ENCODE measurements at places on chromosomes 5 and 9.

GRCh38 chr5:80759866-80760577, 105.2 kb upstream of the DHFR start:
- DNase-seq = no peak

DNA sequence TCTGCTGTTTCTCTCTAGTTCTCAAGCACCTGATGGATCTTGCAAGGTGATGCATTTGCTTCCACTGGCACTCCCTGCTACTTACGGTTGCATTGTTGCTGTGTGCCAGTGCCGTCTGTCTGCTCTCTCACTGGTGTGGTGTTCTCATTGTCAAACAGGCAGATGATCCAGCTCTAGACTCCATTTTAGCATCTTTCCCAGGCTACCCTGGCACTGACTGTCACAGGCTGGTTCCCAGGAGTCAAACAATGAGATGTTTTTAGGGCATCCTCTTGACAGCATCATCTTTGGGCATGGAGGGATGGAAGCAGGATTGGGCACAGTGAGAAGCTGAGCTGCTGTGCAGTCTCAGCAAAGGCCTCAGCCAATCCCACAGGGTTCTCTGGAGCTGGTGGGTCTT, 12.9 kb downstream of the MTRR start:
- DNase-seq = no peak

GRCh38 chr5:5616247-5616895, 193.9 kb downstream of the ICE1 start:
- DNase-seq = no peak

GRCh38 chr9:71279151-71279739, 157.8 kb upstream of the TRPM3 start:
- DNase-seq = no peak

DNA sequence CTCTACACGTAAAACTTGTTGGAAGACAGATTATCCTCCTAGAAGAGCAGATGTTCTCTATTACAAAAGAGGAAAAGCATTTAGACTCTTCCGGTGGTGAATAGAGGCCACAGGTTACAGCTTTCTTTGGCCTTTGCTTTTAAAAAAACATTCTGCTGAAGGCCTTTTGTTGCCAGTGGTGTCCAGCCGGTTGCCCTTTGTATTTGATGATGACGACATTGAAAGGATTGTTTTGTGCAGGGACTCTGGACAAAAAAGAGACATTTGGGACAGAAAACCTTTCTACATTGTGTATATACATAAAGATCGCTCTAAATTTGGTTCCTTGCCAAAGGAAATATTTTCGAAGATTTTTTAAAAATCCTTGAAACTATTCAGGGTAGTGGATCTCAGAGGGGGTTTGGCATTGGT, 180.3 kb downstream of the C9orf152 start:
- no peak for DNase-seq

GRCh38 chr9:86659413-86660046, 287.8 kb downstream of the GAS1 start:
- DNase-seq = no peak

- DNase-seq = no peak
Observed at GRCh38 chr9:69535911-69536310, 136.3 kb downstream of the APBA1 start.

DNA sequence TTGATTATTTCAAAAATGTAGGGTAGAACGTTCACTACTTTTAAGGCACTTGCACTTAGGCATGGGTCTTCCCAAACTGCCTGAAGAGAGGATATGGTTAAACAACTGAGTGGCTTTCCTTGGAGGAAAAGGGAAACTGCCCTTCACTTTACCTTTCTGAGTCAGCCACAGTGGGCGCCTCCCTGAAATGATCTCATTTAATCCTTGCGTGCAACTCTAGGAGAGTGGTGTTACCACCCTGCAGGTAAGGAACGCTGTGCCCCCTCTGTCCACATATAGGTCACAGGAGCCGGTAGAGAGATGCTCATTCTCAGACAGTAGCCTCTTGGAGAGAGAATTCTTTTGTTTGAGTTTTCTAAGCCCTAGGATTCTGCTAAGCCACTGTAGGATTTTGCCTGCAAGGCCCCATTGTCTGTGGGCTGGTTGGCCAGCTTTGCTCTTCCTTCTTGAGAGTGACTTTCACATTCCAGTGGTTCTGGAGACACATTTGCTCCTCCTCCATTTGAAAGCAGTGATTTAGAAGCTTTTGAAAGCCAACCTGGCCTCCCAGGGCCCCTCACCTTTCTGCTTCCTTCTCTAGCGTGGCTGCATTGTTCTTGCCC, 110.3 kb upstream of the CTSL start:
- no peak for DNase-seq

GRCh38 chr5:127785098-127785927, 82.1 kb downstream of the CCDC192 start:
- no peak for DNase-seq

- DNase-seq = no peak
Observed at GRCh38 chr9:34338665-34339385, 9.5 kb downstream of the NUDT2 start.

- no peak for DNase-seq
Observed at GRCh38 chr9:15059003-15059402, 148.8 kb upstream of the FREM1 start.

DNA sequence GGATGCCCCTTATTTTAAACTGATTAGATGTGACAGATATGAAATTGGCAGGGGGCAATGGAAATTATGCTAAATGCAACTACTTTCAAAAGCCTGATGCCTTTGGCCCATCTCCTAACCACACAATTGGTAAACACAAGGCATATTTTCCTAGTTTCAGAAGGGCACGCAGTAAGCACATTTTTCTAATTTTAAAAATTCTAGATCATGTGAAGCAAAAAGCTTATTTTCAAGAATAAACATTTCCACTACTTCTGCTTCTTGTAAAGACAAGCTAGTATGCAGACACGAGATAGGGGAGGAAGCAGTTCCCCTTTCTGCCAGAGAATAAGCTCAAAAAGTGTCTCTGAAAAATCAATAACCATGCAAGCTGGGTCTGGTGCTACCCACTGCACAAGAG, 67.7 kb downstream of the ABCA1 start:
- DNase-seq = no peak

DNA sequence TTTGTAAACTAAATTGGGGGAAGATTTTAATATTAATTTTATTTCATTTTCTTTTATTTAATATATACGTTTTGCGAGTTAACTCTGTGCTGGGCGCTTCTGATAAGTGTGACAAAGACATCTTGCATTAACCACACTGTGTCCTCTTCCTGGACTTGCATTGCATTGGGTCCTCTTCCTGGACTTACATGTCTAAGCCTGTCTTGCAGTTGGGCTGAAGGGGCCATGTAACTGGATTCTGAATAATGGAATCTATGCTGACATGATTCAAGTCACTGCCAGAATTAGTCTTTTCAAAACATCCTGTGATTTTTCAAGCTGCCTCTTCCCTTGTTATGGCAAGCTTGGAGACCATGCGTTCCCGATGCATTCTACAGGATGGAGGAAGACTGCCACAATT, 122.6 kb downstream of the TRIM32 start:
- DNase-seq = no peak

- DNase-seq = no peak
Observed at GRCh38 chr5:66438696-66439095, 157.5 kb upstream of the MAST4 start.

DNA sequence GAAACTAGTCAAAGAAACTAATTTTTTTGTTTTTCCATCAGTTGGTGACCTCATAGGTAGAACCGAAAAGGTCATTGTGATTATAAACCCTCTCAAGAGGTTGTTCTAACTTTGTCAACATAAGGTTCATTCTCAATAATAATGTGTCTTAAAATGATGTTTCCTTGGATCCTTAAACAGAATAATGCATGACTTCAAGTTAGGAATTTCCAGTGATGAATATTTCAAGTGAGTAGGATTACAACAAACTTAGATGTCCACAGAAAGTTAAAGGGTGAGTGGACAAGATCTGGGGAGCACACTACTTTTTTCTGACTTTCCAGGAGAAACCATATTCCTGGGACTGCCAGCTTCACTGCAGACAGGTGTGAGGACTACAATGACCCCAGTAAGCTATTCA, 239.0 kb upstream of the PTGER4 start:
- no peak for DNase-seq

DNA sequence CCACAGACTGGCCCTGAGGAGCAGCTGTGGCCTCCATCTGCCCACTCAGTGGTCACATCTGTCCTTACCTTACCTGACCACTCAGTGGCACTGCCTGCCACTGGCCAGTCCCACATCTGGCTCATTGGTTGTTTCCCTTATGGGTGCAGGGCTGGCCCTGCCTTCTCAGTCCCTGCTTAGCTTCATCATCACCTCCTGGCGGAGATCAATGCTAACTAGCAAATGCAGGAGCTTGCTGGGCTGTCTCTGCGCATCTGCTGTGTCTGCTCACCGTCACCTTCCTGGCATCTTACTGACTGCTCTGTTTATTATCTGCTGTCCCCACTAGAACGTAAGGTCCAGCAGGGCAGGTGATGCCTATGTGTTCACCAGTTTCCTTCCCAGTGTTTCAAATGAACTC, 356.9 kb downstream of the SEMA5A start:
- no peak for DNase-seq

- DNase-seq = no peak
Observed at GRCh38 chr5:65204966-65205365, 276.8 kb downstream of the ADAMTS6 start.

DNA sequence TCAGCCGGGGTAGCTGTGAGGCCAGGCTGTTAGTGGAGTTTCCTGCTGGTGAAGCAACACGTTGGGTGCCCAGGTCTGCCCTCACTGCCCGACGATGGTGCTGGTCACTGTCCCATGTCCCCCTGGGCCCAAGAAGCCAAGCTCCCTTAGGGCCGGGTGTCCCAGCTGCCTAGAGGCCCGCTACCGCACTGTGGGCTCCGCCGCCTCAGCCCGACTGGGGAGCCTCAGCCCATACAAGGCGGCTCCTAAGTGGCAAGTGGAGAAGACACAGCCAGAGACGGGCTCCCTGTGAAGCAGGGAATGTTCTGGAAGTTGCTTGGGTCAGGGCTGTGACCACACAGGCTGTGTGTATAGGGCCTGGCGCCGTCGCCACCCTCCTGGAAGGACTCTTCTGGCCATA, 96.9 kb downstream of the RXRA start:
- no peak for DNase-seq

- DNase-seq = no peak
Observed at GRCh38 chr5:77492653-77493000, 511 bp upstream of the WDR41 start.

DNA sequence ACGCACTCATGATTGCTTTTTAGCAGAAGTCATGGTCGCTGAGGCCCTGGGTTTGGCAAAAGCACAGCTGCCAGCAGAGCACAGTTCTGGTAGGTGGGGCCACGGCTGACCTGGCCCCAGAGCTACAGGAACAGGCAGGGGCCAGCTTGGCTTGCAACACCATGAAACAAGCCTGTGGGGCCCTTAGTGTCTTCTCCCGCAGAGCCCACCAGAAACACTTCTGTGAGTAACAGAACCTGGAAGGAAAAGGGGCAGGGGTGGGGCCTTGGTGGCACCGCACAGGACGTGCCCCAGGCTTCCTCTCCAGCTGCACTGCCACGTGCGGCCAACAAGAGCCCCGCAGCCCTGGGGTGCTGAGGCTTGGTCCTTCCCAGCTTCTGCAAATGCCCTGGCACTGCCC, 4.8 kb downstream of the ASB6 start:
- no peak for DNase-seq

DNA sequence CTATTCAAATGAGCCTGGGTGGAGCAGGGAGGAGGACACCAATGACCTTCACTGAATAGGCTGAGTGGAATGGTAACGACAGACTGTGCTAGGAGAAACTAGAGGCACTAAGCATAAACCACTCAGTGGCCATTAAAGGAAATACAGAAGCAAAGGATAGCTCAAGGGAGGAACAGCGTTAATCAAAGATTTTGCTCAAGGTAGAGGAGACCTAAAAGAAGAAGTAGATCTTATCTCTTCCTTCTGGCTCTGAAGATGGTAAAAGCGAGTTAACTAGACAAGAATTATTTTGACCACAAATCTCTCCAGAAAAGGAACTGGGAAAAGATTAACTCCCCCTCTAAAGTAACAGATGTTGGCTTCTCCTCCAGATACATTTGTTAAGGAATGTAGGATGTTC, 299.6 kb downstream of the EPB41L4A start:
- no peak for DNase-seq

- no peak for DNase-seq
Observed at GRCh38 chr5:93151896-93152295, 429.1 kb downstream of the NR2F1-AS1 start.

DNA sequence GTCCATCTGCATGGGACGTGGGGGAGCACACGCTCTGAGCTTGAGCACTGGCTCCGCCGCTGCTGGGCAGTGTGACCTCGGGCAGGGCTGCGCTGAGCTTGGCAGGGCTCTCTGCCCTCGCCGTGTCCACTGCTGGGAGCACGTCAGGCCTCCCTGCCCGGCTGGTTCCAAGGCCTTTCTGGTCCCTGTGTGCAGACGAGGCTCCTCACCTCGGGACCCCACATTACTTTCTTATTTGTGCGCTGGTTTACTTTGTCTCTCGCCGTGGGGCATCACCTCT, 43.9 kb downstream of the RXRA start:
- no peak for DNase-seq

DNA sequence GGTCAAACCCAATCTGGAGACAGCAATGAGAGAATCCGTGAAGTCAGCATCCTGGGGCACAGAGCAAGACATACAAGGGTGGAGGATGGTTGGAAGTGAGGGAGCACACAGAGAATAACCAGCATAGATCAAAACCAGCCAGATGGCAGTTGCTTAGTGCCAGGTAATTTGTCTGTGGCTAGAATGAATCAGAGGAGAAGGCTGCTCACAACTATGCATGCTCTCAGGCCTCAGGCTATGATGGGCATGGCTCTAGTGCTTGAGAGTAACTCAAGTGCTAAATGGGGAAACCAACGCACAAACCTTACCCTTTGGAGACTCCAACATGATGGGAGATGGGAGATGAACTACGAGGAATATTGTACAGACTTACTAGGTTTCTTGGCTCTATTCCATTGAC, 160.8 kb downstream of the DMRT2 start:
- DNase-seq = no peak

- no peak for DNase-seq
Observed at GRCh38 chr5:102583276-102584124, 84.7 kb upstream of the SLCO6A1 start.

- no peak for DNase-seq
Observed at GRCh38 chr5:32195265-32195664, 21.1 kb upstream of the GOLPH3 start.

GRCh38 chr5:127919006-127919796, 164.4 kb upstream of the SLC12A2 start:
- no peak for DNase-seq

- no peak for DNase-seq
Observed at GRCh38 chr5:177064500-177065277, 22.0 kb upstream of the FGFR4 start.

- no peak for DNase-seq
Observed at GRCh38 chr5:42982107-42982622, 58.0 kb downstream of the ANXA2R start.

GRCh38 chr9:127225801-127226625, 38.6 kb upstream of the GARNL3 start:
- DNase-seq = no peak

DNA sequence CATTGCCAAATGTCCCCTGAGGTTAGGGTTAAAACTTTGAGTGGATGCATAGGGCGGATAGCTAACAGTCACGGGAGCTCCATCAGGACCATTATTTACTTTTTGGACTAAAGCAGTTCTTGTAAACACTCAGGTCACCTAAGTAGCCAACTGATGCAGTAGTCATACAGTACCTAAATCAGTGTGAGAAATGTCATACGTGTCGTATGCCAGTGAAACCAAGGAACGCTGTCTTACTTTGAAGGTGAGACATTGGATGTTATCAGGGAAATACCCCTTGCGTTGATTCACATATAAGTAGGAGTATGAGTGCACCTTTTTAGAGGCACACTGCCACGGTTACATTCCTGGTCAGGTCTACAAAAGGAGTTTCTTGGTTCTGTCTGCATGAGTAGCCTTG, 101.9 kb downstream of the LNPEP start:
- no peak for DNase-seq

GRCh38 chr5:73966451-73966850, 340.5 kb downstream of the ARHGEF28 start:
- DNase-seq = no peak
